ENCODE measurements at places on chromosomes 4 and X.

DNA sequence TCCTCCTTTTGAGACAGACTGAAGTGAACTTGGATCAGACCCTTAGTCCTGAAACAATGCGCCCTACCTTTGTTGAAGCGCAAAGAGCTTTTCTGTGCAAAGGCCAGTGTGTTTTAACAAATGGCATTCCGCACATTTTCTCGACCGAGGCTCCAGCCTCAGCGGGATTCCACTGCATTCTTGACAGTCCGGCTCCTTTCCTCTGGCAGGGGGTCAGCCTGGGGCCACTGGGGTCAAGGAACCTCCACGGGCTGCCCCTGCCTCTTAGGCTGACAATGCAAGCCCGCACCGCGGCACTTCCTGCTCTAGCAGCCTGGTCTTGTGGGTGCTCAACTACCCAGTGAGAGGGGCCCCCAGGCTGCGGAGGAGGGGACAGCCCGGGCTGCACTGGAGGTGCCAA lies 47.2 kb upstream of the TFDP3 start:
- DNase-seq = no peak

- no peak for DNase-seq
Measured at GRCh38 chr4:150436598-150437370, 145.2 kb upstream of the MAB21L2 start.

GRCh38 chr4:602559-602942 lies 22.8 kb upstream of the PDE6B start:
- DNase-seq = no peak

- DNase-seq = no peak
Measured at GRCh38 chrX:9317176-9317575, 147.7 kb upstream of the TBL1X start.

DNA sequence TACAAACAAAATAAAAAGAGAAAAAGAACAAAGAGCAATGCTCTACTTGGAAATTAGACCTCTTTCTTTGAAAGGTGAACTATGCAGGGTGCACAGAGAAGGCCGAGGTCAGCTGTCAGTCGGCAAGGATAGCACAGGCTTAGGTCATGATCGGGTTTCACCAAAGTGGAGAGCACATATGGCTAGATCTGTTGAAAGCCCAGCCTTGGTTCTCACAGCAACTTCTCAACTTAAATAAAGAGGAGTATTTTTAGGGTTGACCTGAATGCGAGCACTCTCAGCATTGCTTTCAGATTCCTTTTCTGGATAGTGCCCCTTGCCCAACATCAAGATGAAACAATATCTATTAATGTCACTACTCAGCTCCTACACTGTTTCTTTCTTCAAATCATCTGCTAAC lies 122.9 kb upstream of the GPC4 start:
- no peak for DNase-seq

DNA sequence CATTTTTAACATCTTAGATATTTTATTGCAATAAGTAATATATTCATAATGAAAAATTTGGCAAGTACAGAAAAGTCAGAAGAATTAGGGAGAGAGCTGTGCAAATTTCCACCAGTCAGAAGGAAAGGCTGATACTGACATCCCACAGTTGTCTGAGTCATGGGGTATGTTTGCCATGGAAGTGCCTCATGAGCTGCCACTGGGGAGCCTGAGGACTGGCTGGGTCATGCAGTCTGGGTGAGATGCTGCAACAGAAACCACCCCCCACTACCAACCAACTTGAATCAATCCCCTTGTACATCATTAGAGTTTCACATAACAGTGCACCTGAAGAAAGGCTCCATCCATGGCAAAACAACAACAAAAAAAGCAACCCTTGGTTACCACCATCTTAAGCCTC lies 45.2 kb upstream of the ENPP6 start:
- no peak for DNase-seq

GRCh38 chr4:153261461-153261860 lies 57.2 kb downstream of the TRIM2 start:
- no peak for DNase-seq

DNA sequence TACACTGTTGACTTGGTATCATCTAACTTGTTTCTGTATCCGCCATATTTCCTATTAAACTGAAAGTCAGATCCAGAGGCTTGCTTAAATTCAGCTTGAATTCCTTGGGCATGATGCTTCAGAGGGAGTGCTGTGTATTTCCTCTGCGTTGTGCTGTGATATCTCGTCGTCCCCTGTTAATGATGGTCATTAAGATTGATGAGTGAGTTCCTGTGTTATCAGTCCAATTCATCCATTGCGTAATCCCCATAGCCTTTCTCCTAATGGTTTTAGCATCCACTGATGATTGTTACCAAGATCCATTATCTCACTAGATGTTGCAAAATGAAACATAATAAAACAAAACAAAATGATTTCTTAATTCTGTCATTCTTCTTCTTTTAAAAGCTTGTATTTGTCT lies 31.3 kb upstream of the CHM start:
- DNase-seq = no peak

GRCh38 chr4:10963958-10964703 lies 279.6 kb upstream of the CLNK start:
- no peak for DNase-seq

DNA sequence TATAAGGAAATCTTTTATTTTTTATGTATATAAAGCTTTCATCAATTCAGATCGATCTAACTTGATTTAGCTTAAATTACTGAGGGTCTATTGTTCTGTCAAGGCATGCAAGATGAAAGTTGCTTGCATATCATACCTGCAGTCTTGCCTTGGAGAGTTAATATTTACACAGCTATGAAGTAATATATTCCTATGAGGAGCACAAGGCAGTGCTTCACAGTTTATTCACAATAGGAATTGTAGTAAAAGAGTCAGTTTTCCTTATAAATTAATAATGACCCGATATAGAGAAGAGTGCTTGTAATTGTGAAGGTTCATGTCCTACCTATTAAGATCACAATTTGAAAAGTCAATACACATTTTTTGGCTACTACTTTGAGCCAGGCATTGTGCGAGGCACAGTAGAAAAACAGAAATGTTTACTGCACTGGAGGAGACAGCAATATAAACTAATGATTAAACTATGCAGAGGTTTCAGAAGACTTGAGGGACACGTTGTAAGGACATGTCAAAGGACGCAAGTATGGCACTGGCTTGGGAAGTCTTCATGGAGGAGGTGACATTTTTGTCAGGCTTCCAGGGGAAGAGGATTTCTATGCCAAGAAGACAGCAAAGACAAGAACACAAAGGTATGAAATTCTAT lies 38.8 kb downstream of the REELD1 start:
- DNase-seq = no peak

DNA sequence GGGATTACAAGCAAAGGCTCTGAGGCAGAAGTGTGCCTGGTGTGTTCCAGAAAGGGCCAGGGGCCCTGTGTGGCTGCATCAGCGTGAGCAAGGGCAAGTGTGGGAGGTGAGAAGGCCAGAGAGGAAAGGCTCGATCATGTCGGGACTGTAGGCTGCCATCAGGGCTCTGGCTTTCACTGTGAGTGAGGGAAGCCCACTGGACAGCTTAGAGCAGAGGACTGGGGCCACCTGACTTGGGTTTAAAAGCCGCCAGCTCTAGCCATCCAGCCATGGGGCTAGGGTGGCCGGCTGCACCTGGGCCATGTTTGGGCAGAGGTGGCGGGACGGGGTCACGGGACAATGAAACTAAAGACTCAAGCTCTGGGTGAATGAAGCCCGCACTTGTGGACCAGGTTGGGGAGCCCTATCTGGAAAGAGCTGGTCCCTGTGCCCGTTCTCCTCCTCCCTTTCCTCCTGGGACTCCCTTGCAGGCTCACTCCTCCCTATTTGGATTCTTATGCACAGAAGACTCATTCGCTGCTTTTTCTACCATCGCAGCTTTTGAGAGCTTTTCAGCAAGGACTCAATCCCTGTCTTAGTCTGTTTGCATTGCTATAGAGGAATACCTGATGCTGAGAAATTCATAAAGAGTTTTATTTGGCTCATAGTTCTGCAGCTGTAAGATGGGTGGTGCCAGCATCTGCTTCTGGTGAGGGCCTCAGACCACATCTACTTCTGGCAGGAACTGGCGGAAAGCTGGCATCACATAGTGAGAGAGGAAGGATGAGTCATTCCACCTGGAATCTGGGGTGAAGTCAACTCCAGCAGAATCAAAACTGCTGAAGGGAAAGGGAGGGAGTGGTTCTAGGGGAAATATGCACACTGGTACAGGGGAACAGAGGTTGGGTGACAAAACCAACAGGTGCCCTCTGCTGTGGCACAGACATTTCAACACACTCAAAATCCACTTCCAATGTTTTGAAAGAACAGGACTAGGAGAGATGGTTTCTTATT lies 15.3 kb downstream of the CTAG1B start:
- no peak for DNase-seq

GRCh38 chrX:106897259-106897658 lies 5.9 kb downstream of the RIPPLY1 start:
- DNase-seq = no peak

- no peak for DNase-seq
Measured at GRCh38 chrX:78517124-78517523, 142.0 kb downstream of the RTL3 start.

GRCh38 chrX:30777575-30777974 lies 111.5 kb downstream of the TAB3 start:
- no peak for DNase-seq

DNA sequence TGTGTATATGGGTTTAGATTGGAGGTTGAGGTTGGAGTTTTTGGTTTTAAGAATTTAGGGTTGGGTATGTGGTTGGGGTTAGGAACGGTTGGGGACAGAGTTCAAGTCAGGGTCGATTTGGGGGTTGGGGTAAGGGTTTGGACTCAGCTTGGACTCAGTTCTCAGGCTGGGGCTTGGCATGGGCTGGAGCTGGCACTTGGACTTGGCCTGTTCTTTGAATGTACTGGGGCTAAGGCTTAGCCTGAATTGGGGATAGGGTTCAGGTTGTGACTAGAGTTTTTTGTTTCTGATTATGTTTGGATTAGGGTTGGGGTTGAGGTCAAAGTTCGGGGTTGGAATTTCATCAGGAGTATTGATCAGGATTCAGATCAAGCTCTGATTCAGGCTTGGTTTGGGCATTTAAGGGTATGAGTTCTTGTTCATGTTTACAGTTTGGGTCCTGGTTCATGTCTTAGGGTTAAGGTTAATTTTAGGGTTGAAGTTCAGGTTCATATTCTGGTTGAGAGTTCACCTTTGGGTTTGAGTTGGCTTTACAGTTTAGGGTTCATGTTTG lies 46.2 kb upstream of the IL9R start:
- DNase-seq = no peak

DNA sequence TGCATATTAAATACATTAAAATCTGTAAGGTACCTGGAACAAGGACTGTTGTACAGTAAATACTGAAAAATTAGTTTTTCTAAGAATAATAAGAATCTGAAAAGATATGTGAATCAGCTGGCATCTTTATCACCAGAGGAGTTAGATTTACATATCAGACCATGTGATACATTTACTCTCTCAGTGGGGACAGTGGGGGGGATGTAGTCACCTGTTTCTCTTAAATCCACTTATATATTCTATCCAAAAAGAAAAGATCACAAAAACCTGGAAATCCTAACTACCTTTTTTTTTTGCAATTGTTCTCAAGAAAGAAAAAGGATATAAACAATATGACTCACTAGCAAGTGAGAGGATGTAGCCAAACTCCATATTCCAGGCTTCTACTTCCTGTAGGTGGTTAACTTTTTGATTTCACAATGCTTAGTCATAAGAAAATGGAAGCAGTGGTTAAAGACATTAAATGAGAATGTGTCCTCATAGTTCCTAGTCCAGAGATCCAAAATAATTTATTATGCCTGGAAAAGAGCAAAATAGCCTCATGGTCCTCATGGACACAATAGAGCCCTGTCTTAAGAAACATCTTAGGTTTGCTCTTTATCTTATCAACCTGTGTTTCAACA lies 22.5 kb upstream of the MYOZ2 start:
- no peak for DNase-seq

DNA sequence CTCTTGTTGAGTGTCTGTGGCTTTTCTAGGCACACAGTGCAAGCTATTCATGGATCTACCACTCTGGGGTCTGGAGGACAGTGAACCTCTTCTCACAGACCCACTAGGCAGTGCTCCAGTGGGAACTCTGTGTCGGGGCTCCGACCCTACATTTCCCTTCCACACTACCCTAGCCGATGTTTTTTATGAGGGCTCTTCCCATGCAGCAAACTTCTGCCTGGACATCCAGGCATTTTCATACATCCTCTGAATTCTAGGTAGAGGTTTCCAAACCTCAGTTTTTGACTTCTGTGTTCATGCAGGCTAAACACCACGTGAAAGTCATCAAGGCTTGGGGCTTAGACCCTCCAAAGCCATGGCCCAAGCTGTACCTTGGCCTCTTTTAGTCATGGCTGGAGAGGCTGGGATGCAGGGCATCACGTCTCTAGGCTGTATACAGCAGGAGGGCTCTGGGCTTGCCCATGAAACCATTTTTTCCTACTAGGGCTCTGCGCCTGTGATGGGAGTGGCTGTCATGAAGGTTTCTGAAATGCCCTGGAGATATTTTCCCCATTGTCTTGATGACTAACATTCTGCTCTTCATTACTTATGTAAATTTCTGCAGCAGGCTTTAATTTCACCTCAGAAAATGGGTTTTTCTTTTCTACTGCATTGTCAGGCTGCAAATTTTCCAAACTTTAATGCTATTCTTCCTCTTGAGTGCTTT lies 249.8 kb upstream of the CPEB2 start:
- no peak for DNase-seq

GRCh38 chrX:123626962-123627361 lies 105.9 kb downstream of the THOC2 start:
- no peak for DNase-seq

- no peak for DNase-seq
Measured at GRCh38 chr4:165048170-165048569, 5.5 kb upstream of the TRIM75 start.

GRCh38 chrX:8845469-8845868 lies 44.3 kb upstream of the FAM9A start:
- no peak for DNase-seq

DNA sequence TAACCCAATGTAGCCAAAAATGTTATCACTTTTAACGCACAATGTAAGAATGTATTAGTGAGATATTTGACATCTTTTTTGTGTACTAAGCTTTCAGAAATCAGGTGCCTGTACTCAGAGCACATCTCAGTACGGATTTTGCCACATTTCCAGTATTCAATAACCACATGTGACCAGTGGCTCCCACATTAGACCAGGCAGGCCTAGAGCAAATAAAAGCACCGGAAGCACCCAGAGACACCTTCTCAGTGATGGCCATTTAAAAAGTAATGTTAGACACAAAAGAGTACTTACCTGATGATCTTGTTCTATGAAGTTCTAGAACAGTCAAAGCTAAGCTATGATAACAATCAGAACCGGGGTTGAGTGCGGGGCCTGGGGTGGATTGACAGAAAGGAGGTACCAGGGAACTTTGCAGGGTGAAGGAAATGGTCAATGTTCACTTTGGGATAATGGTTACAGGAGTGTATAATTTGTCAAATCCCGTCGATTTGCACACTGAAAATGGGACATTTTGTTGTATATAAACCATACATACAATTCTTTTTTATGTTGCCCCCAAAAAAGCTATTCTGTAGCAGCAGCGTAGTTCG lies 1.2 kb downstream of the CTPS2 start:
- DNase-seq = no peak

All from GM18507 (cell line).